ENCODE measurements at places on chromosomes 3 and 15. TPM values are rescaled to one million over a fixed set of nuclear protein-coding genes. Genes with fewer than 3 reads are reported as not detected.

Gene CNTN6
- total RNA-seq: not detected

Gene DNAJB11
- total RNA-seq: 44.9 TPM

DNA sequence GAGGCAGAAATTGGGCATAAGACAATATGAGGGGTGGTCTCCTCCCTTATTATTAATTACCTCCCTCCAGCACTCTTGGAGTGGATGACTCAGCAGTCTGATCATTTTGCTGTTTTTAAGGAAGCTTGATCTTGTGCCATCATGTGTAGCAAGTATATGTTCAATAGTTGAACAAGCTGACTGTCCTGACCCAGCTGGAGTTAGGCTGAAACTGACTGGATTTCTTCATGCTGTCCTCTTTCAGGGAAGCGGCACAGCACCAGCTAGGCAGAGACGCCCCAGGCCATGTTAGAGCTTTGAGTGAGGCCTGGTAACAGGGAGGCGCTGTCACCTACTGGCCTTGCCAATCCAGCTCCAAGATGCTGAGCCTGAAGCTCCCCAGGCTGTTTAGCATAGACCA, 54.4 kb upstream of the KIF23 start:
- no peak overlapping the region for H3K27ac ChIP-seq
- H3K4me3 ChIP-seq: no peak overlapping the region
- H3K36me3 ChIP-seq: no peaks in the 10 kb centered on the region
- H3K27me3 ChIP-seq: no peaks in the 10 kb centered on the region

- no peak for DNase-seq
- H3K36me3 ChIP-seq: no peaks in the 10 kb centered on the region
- H3K4me3 ChIP-seq: no peak overlapping the region
Measured at GRCh38 chr3:40207796-40208195, 101.7 kb upstream of the EIF1B start.

DNA sequence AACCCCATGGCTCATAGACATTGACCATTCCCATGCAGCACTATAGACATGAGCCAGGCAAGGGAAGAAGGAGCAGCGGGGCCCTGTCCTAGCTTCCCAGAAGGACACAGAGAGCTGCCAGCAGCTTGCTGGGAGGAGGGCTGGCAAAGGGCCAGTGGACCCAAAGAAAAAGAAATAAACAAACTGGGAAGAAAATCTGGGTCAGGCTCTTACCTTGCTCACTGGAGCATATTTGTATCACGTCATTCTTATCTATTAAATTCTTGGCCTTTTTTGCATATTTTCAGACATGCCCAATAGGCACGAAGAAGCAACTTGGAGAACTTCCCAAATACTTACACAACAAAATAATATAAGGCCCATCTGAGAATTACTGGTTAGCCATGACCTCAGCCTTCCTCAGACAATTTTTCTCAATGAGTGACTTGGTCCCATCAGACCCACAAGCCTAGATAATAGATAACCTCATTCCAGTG, 28.4 kb downstream of the RASGRP1 start:
- H3K27me3 ChIP-seq: no peaks in the 10 kb centered on the region
- H3K4me3 ChIP-seq: no peak overlapping the region
- peaks cover 4% of the 10 kb centered on the region for H3K4me1 ChIP-seq

DNA sequence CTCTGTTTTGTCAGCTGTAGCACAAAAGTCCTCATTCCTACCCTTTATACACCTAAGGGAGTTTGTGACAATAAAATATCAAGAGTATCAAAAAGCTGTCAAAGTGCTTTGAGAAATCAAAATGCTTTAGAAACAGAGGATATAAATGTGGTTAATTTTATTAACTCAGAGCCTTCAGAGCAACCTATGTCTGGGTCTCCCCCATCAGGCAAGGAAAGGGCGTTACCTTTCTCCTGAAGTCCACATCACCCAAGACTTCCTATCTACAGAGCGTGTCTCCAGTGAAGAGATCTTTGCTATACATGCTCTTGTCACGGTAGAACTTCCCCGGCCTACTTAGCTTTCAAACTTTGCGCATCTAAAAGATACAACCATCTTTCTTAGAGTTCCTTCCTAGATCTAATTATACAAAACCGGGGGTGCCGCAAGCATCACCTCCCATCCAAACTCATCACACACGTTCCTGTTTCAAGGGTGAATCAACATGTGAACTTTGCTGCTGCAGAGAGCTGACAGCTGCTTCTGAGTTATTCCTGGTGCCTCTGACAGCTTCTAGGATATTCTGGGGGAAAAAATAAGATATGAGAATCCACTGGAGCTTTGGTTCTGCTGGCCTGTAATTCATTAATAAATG, 93.0 kb downstream of the RARB start:
- H3K4me1 ChIP-seq: no peaks in the 10 kb centered on the region
- no peak overlapping the region for H3K4me3 ChIP-seq
- H3K27ac ChIP-seq: no peak overlapping the region
- no peaks in the 10 kb centered on the region for H3K27me3 ChIP-seq

DNA sequence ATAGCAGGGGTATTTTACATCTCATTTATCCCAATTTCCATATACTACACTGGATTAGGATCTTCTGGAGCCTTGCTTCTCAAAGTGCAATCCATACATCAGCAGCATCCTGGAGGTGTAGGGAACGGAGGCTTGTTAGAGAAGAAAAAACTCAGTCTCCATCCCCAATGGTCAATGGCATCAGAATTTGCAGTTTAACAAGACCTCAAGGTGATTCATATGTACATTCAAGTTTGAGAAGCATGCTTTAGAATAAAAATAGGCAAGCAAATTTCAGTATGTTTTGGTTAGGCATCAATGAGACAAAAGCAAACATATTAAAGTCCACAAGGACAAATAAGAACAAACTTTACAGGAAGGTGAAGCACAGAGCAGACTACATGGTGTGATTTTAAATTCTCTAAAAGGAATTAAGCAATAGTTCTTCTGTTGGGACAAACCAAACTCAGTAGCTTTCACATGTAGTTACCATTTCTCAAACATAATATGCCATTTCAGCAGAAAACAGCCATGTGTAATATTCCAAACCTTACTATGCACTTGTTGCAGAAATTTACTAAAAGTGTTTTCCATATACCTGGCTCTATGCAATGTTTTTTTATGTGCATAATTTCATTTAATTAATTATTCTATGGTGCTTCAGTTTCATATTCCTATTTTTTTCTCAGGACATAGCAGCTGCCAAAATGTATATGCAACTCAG, 360.3 kb upstream of the NECTIN3 start:
- H3K36me3 ChIP-seq: no peaks in the 10 kb centered on the region
- H3K4me1 ChIP-seq: no peaks in the 10 kb centered on the region
- H3K27ac ChIP-seq: no peak overlapping the region
- H3K27me3 ChIP-seq: no peaks in the 10 kb centered on the region

GRCh38 chr3:112002096-112002971, 3.6 kb downstream of the TAGLN3 start:
- no peaks in the 10 kb centered on the region for H3K27me3 ChIP-seq
- no peak overlapping the region for H3K27ac ChIP-seq
- H3K4me1 ChIP-seq: peaks cover 8% of the 10 kb centered on the region
- H3K36me3 ChIP-seq: no peaks in the 10 kb centered on the region
- no peak overlapping the region for H3K4me3 ChIP-seq
